ENCODE measurements at places on chromosomes 16 and 17.

DNA sequence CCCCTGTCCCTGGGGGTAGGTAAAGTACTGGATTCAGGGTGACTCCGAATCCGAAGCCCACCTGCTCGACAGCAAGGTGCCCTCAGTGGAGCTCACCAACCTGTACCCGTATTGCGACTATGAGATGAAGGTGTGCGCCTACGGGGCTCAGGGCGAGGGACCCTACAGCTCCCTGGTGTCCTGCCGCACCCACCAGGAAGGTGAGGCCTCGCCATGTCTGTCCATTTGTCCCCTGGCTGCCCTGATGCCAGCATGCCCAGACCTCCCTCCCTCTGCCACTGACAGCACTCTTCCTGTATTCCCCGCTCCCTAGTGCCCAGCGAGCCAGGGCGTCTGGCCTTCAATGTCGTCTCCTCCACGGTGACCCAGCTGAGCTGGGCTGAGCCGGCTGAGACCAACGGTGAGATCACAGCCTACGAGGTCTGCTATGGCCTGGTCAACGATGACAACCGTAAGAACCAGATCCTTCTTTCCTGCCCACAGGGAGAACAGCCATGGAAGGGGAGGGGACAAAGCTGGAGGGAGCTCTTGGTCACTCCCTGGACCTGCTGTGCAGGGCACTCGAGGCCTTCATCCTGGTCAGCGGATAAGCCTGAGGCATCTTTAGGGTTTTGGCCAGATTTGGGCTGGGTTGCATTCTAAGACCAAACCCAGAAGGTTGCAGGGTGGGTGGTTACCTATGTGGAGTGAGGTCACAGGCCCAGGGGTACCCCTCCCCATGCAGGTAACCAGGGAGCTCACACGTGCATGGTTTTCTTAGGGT lies 14.2 kb downstream of the GALK1 start:
- DNase-seq: no peak

GRCh38 chr17:614653-615546 lies 99.7 kb downstream of the VPS53 start:
- DNase-seq: no peak

- DNase-seq: no peak
Measured at GRCh38 chr16:1615761-1616160, 3.6 kb downstream of the CRAMP1 start.

DNA sequence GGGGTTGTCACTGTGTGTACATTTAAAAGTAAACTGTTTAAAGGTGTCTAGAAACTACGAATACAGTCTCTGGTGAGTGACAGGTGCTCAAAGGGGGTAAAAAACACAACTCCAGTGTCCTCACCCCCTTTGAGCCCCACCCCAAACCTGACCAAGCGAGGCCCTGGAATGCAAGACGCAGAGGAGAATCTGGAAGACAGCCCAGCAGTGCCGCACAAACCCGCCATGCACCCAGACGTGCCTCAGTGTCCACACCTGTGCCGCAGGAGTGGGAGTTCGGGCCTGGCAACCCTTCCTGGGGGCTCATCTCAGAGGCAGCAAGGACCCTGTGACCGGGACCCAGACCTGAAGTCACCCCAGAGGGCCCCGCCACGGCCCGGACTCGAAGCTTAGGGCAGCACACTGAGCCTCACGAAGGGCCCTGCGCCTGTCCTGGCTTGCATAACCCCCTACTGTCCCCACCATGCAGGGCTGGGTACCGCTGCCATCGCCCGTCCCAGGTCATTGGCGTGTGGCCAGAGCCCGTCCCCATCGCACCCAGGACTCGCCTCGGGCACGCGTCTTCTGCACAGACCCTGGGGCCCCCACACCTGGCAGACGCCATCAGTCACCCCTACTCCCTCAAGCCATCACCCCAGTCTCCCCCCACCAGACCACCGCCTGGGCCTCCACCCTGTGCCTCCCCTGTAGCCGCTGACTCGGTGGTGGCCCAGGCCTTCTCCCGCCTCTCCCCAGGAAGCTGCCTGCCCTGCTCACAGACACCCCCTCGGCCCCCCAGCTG lies 33.0 kb upstream of the ZC3H18 start:
- DNase-seq: no peak

- no peak for DNase-seq
Measured at GRCh38 chr16:46728806-46729205, 19.3 kb downstream of the MYLK3 start.

Data from kidney (tissue), 22 donors.